ENCODE measurements at places on chromosomes 7 and 10.

- DNase-seq, result no peak
These were observed 11.6 kb downstream of the MICALL2 start for GRCh38 chr7:1447551-1448244.

- DNase-seq, result no peak
These were observed 27.8 kb downstream of the DCLRE1C start for GRCh38 chr10:14926061-14926470.

DNA sequence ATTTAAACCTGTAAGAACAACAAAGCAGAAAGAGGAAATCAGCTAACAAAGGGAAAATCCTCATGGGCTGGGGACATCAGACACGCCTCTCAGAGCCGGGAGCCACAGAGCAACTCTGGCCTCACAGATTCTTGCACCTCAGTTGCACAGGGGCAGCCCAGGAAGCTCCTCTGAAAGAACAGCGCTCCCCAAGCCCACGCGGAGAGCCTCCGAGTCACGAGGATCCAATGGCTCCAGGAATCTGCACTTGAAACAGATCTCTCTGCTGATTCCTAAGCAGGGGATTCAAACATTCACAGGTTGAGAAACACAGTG lies 213.2 kb upstream of the MGMT start:
- no peak for DNase-seq

- DNase-seq, result no peak
These were observed 21.9 kb upstream of the DPYSL4 start for GRCh38 chr10:132164761-132165278.

- DNase-seq, result no peak
These were observed 120.3 kb downstream of the GATA3 start for GRCh38 chr10:8174762-8175161.

- no peak for DNase-seq
These were observed 6.4 kb downstream of the DNAJB12 start for GRCh38 chr10:72348282-72348681.

GRCh38 chr10:43195557-43195956 lies 57.3 kb downstream of the CSGALNACT2 start:
- DNase-seq, result no peak

- DNase-seq, result no peak
These were observed 48.7 kb downstream of the UPF2 start for GRCh38 chr10:11993834-11994468.

- DNase-seq, result no peak
These were observed 885.0 kb upstream of the LRRN3 start for GRCh38 chr7:110205899-110206298.

Measured in stimulated activated naive CD8-positive, alpha-beta T cell treated with anti-CD3 and anti-CD28 coated beads, Interleukin-15, Interleukin-2, amounts not matched to agents 100 U/mL and 50 U/mL, for 24 hours (primary cell).